ENCODE measurements at places on chromosomes 6 and 20. TPM values are rescaled to one million over a fixed set of nuclear protein-coding genes. Genes with fewer than 3 reads are reported as not detected.

The ISM1 gene
- total RNA-seq: 1.7 TPM

The ERVFRD-1 gene
- total RNA-seq: 0.23 TPM

The CLIC5 gene
- total RNA-seq: 263 TPM

The C6orf163 gene
- 1.00 TPM for total RNA-seq

The SDCBP2 gene
- total RNA-seq: 0.62 TPM

The GPLD1 gene
- 0.76 TPM for total RNA-seq

The WFDC2 gene
- total RNA-seq: not detected

The DUSP15 gene
- 4.7 TPM for total RNA-seq

The OPRM1 gene
- total RNA-seq: not detected

The NMBR gene
- total RNA-seq: not detected

The SLA2 gene
- total RNA-seq: 0.38 TPM

The ETV7 gene
- not detected for total RNA-seq

DNA sequence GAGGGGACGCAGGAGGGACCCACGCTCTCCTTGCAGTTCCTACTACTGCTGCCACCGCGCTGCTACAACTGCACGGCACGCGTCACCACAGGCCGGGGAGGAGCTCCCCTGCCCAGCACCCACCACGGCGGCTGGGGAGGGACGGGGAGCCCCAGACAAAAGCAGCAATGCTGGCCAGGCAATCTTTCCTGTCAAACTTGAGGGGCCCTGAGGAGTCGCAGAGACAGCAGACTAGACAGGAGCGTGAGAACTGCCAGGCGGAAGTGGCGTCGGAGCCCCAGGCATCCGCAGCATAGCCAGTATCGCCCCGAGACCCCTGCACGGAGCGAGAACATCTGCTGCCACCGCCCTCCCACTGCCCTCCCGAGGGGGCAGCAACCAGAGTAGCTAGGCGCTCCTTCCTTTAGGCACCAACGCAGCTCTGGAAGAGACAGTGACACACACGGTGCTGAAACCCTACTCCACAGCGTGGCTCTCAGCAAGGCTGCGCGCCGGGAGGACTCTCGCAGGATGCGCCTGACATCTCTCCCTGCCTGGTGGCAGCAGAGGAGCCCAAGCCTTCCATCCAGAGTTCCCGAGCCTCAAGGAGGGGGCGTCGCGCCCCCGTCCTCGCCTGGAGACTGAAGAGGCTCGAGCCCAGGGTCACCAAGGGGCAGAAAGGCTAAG lies 2.2 kb downstream of the TAF4 start:
- H3K4me3 ChIP-seq: no peak overlapping the region
- H3K4me1 ChIP-seq: peaks cover 27% of the 10 kb centered on the region
- H3K27me3 ChIP-seq: no peaks in the 10 kb centered on the region
- no peak overlapping the region for H3K27ac ChIP-seq
- no peaks in the 10 kb centered on the region for H3K36me3 ChIP-seq

DNA sequence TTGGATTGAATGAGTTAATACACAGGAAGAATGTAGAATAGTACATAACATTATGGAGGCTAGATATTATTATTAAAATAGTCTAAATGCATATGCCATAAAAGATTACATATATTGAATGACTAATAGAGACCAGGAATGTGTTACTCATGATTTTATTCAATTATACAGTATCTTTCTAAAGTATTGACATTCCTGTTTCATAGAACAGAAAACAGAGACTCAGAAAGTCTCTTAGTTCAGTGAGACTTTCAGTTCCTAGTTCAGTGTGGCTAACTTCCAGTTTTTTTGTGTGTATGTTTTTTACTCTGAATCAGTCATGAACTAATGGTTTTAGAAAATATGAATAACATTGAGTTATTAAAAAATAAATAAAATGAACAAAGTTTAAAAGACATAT lies 34.6 kb upstream of the TMEM244 start:
- H3K4me3 ChIP-seq: no peak overlapping the region
- H3K36me3 ChIP-seq: no peaks in the 10 kb centered on the region
- no peaks in the 10 kb centered on the region for H3K4me1 ChIP-seq
- no peak for DNase-seq
- H3K27ac ChIP-seq: no peak overlapping the region
- no peaks in the 10 kb centered on the region for H3K27me3 ChIP-seq

DNA sequence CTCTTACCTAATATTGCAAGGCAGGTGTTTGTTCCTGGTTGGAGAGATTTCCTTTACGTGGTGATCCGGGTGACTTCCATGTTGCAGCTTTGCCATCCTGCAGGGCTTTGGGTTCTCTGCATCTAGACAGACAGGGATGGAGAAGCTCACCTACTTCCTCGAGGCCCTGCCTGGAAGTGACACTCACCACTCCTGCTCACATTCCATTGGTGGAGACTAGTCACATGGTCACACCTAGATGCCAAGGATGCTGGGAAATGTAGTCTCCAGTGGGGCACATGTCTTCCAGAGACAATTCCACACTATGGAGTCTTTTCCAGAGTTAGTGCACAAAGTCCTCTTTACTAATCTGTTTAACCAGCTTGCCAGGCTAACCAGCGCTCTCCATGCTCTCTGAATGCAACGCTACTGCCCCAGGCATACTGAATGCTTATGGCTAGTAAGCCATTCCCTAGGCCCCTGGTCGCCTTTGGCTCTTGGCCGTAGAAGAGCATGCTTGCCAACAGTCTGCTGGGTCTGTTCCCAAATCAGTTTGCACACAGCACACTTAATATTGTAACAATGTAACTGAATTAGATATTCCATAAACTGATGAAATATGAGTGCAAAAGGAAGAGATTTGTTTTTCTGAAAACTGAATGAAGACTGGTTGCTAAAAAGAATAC lies 6.7 kb upstream of the KCNK15 start:
- no peaks in the 10 kb centered on the region for H3K36me3 ChIP-seq
- H3K27ac ChIP-seq: no peak overlapping the region
- H3K27me3 ChIP-seq: no peaks in the 10 kb centered on the region

- H3K4me3 ChIP-seq: no peak overlapping the region
- H3K36me3 ChIP-seq: no peaks in the 10 kb centered on the region
These were observed 24.7 kb downstream of the TTLL9 start for GRCh38 chr20:31894980-31895675.

DNA sequence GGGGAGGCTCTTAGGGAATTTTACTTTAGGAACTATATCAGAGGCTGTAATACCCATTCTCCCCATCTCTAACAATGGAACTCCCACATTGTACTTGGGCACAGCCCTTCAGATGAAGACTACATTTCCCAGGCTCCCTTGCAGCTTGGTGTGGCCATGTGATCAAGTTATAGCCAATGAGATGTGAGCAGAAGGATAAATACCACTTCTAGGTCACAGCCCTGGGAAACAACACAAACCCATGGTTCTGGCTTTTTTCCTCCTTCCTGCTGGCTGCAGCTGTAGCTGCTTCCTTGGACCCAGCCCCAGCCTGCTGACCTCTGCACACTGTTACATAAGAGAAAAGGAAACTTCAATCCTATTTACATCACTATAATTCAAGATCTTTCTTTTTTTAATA lies 445.9 kb upstream of the JARID2 start:
- peak; percentile 88 for DNase-seq
- H3K27me3 ChIP-seq: no peaks in the 10 kb centered on the region
- no peaks in the 10 kb centered on the region for H3K36me3 ChIP-seq
- H3K27ac ChIP-seq: no peak overlapping the region
- H3K4me1 ChIP-seq: peaks cover 5% of the 10 kb centered on the region

- H3K4me3 ChIP-seq: no peak overlapping the region
- DNase-seq: no peak
- H3K27me3 ChIP-seq: peaks cover 21% of the 10 kb centered on the region
- H3K36me3 ChIP-seq: no peaks in the 10 kb centered on the region
These were observed 63.6 kb upstream of the STX16 start for GRCh38 chr20:58587467-58587866.

GRCh38 chr20:59482351-59483187 lies 121.8 kb upstream of the PHACTR3 start:
- no peaks in the 10 kb centered on the region for H3K36me3 ChIP-seq
- H3K4me1 ChIP-seq: no peaks in the 10 kb centered on the region
- DNase-seq: no peak
- no peak overlapping the region for H3K4me3 ChIP-seq
- no peak overlapping the region for H3K27ac ChIP-seq

DNA sequence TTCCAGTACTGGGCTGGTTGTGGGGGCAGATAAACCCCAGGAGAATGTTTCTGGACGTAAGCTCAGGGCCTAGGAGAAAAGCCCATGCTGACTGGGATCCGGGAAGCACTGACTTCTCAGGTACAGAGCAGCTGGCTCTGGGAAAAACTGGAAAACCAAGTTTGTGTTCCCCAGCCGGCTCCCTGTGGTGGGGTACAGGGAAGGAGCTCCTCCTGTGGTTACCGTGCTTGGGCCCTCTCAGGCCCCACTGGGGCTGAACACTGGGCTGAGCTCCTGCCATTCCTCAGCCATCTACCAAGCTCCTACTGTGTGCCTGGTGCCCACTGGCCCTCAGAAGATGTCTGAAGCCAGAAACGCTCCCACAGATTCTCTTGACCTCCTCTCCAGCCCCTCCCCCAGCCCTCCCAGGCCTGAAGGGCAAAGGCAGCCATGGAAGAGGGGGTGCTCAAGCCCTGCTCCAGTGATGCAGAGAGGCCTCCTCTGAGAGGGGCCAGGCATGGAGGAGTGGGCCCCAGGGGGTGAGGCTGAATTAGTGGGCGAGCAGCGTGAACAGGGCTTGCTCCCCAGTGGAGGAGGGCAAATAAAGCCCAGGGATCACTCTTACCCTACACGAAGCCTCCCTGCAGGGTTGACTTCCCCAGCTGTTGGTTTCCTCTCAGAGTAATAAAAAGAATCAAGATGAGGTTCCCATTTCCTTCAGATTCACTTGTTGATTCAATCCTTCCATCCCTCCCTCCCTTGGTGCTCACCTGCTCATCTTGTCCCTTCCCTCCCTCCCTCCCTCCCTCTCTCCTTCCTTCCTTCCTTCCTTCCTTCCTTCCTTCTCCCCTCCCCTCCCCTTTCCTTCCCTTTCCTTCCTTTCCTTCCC lies 100.0 kb downstream of the VEGFA start:
- H3K4me1 ChIP-seq: no peaks in the 10 kb centered on the region
- no peaks in the 10 kb centered on the region for H3K27me3 ChIP-seq
- H3K36me3 ChIP-seq: no peaks in the 10 kb centered on the region
- no peak overlapping the region for H3K4me3 ChIP-seq
- no peak overlapping the region for H3K27ac ChIP-seq

DNA sequence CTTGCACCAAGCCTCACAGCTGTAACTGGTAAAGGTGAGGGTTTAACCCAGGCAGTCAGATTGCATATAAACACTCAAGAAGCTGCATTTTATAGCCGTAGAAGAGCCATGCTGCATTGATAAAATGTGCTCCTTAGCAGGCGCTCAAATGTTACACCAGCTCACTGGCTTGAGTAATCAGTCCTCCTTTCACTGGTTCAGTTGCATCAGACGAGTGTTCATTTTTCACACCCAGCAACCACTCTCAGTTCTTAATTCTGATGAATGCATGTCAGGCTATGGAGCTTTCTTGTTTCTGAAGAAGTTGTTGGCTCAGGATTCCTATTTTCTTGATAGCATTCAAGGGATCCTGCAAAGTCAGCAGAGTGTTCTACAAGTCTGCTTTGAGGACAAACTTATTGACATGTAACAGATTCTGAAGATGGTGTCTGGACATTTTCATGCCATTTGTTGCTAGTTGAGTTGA lies 198.3 kb downstream of the PLCB1 start:
- H3K27me3 ChIP-seq: no peaks in the 10 kb centered on the region
- no peaks in the 10 kb centered on the region for H3K4me1 ChIP-seq
- no peak for DNase-seq
- H3K36me3 ChIP-seq: no peaks in the 10 kb centered on the region
- no peak overlapping the region for H3K4me3 ChIP-seq

- H3K27me3 ChIP-seq: no peaks in the 10 kb centered on the region
- DNase-seq: no peak
- H3K4me1 ChIP-seq: no peaks in the 10 kb centered on the region
- H3K27ac ChIP-seq: no peak overlapping the region
- H3K4me3 ChIP-seq: no peak overlapping the region
These were observed 33.0 kb downstream of the NUP153 start for GRCh38 chr6:17673543-17674254.

- H3K4me1 ChIP-seq: peaks cover 7% of the 10 kb centered on the region
- no peak overlapping the region for H3K4me3 ChIP-seq
- no peak overlapping the region for H3K27ac ChIP-seq
- H3K27me3 ChIP-seq: no peaks in the 10 kb centered on the region
- no peak for DNase-seq
These were observed 25.7 kb downstream of the NFATC2 start for GRCh38 chr20:51516855-51517254.

GRCh38 chr6:90730151-90730673 lies 143.3 kb upstream of the MAP3K7 start:
- H3K27me3 ChIP-seq: no peaks in the 10 kb centered on the region
- no peak overlapping the region for H3K27ac ChIP-seq
- no peaks in the 10 kb centered on the region for H3K36me3 ChIP-seq
- no peaks in the 10 kb centered on the region for H3K4me1 ChIP-seq

GRCh38 chr6:54860132-54860531 lies 13.6 kb downstream of the FAM83B start:
- H3K36me3 ChIP-seq: no peaks in the 10 kb centered on the region
- no peak overlapping the region for H3K27ac ChIP-seq
- H3K4me3 ChIP-seq: no peak overlapping the region
- H3K27me3 ChIP-seq: no peaks in the 10 kb centered on the region
- H3K4me1 ChIP-seq: no peaks in the 10 kb centered on the region

- peaks cover 20% of the 10 kb centered on the region for H3K4me1 ChIP-seq
- H3K27me3 ChIP-seq: no peaks in the 10 kb centered on the region
- peak overlapping the region; percentile 77 for H3K27ac ChIP-seq
- no peaks in the 10 kb centered on the region for H3K36me3 ChIP-seq
- peak; percentile 63 for DNase-seq
These were observed 235.1 kb upstream of the ZNF217 start for GRCh38 chr20:53828682-53829254.

GRCh38 chr6:64737418-64737817 lies 969.6 kb downstream of the EYS start:
- H3K36me3 ChIP-seq: no peaks in the 10 kb centered on the region
- no peak overlapping the region for H3K4me3 ChIP-seq
- no peaks in the 10 kb centered on the region for H3K4me1 ChIP-seq
- no peak for DNase-seq
